ENCODE measurements at places on chromosomes 5 and 9. TPM values are rescaled to one million over a fixed set of nuclear protein-coding genes. Genes with fewer than 3 reads are reported as not detected.

GRCh38 chr5:63768221-63768620 is 194.0 kb downstream of the HTR1A start:
- DNase-seq = no peak

GRCh38 chr5:112201141-112201540 is 217.9 kb downstream of the EPB41L4A start:
- DNase-seq = no peak

- no peak for DNase-seq
Measured at GRCh38 chr5:58459146-58460001, 512 bp downstream of the PLK2 start.

GRCh38 chr9:69993110-69993509 is 50.5 kb upstream of the MAMDC2 start:
- DNase-seq = no peak

GRCh38 chr9:126146254-126147145 is 180.1 kb upstream of the MVB12B start:
- DNase-seq = peak; percentile 42

DNA sequence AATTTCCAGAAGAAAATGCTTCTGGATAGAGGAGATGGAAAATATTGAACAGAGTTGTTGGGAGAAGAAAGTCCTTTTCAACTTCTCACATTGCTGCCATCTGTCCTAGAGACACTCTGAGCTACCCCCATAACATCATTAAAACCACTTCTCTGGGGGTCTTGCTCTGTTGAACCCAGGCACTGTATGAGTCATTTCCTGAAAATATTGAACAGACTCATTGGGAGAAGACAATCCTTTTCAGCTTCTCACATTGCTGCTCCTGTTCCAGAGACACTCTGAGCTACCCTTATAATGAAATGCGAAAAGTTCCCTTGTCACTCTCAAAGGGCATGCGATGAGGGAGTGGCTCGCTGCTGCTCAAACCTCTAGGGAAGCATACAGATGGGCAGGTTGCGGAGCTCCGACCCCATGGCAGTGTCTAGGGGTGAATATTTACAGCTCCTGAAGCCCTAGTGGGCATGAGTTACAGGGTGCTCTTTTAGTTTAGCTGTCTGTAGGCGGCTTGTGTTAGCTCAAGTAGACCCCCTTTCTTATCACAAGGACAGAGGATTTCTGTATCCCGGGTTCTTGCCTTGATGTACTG is 90.7 kb downstream of the CDKN2A start:
- no peak for DNase-seq

DNA sequence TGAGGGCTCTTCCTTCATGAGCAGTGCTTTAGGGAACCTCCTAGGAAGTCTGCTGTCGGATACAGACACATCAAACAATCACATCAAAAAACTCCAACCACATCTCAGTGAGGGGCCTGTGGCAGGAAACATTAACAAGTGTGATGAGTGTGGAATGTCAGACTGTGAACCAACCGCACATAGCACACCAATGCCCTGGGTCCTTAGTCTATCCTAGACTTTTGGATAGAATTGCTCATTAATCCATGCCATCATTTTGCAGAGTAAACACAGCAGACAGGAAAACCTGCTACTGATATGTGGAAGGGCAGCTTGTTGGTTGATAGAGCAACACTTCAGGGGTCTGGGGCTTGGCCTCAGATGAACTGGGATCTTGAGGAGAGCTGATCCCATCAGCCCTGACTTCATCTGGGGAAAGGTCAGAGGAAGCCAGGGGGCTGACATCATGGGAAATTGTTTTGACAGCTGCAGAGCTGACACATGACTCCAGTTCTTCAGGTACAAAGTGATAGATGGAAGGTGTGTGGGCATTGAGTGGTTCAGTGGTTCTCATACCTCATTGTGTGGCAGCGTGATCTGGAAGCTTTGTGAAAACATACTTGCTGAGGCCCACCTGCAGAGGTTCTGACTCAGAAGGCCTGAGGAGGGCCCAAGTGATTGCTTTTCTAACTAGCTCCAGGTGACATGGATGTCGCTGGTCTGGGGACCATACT is 193.3 kb downstream of the DIRAS2 start:
- DNase-seq = no peak

- DNase-seq = no peak
Measured at GRCh38 chr9:88198341-88198807, 60.1 kb upstream of the SPATA31C2 start.

DNA sequence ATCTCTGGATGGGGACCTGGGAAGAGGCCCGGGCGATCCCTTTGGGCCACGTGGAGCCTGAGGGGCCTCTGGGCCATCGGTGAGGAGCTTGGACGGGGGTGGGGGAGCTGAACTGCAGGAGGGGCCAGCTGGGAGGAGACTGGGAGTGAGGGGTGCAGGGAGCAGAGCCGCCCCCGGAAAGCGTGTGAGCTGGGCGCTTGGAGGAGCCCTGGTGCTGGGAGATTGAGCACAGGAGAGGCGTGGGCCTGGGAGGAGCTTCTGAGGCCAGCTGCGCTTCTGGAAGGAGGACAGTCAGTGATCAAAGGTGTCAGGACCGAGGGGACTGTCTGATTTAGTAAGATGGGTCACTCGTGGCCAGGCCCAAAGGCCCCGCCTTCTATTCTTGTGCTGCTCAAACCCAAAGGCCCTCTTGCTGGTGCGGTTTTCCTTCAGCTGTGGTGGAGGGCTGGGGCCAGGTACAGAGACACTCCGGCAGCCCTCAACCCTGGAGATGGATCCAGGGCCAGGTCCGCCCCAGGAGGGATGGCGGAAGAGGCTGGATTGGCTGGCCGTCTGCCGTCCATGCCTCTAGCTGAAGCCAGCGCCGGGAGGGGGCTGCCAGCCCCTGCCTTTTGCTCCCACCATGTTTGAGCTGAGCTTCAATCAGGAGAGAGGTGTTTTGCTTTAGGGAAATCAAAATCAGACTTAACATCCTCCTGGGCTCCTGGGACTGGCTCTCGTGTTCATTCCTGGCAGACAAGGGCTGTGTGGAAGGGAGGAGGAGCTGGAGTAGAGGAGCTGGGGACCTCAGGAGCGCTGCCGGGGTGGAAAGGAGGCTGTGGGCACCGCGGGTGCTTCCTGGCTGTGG is 21.6 kb downstream of the NCS1 start:
- DNase-seq = no peak

DNA sequence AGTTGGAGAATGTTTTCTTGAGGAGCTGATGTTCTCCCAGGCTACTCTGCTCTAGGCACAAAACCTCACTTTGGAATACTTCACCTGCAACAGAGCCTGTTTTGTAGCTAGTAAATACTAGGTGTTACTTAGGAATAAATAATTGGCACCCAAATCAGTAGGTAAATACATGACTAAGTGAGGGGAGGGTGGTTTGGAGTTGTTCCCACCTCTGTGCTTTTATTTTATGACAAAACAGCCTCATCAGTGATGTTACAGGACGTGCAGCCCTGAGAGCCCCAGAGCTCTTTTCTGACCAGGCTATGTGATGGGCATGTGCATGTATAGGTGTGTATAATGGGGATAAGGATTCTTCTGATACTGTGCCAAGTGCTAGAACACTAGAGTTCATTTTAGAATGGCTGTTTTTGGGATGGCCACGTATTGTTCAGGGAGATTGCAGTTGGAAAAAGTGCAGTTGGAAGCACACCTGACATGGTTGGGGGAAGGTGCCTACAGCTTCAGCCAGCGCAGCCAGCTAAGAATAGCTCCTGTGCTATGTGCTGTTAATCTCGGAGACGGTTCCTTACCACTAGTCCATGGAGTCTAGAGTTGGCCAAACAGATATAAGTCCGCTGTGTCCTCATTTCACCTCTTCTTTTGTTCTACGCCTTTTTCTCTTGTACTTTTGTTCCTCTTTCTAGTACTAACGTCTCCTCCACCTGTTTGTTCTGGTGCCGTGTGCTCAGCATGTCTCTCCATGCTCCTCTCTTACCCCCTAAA is 284.7 kb downstream of the FANCC start:
- DNase-seq = no peak

DNA sequence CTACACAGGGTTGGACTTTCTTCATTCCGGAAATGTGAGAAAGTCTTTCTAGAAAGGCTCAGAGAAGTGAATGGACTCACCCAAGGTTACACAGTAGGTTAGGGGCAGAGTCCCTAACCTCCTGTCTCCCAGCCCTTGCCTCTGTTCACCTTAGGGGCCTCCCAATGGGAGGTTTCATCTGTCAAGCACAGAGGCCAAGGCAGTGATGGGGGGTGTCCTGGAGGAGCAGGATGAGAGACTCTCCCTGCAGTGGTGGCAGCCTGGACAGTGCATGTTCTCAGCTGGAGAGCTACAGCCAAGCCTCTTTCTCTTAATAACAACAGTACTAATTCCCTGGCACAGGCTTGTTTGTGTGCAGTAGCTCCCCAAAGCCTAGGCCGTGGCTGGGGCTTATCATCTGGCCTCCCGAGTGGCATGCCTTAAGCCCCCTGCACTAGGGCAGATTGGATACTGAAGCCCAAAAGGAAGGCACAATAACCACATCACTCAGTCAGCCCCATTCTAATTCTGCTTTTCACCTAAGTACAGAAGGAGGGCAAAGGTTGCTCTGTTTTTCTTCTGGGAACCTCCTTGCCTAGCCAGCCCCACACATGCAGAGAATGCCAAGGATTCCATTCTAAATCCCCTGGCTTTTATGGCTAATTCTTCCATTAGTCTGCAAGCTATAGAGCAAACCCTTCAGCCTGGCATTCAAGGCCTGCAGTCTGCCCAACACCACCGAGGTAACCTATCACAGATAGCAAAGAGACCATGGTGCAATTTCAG is 50.2 kb upstream of the XPA start:
- no peak for DNase-seq

DNA sequence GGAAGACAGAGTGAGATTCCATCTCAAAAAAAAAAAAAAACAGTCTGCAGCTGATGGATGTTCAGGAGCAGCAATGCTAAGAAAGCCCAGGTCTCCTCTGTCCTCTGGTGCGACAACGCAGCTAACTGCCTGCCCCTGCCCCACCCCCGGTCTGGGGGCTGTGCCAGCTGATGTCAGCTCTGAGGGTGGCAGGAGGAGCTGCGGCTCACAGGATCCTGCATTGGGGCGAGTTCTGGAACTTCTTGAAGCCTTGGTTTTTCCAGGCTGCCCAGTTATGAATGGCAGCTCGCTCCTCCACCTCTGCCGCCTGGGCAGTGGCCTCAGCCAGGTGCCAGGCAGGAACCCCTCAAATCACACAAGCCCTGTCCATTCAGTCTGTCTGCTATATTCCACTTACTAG is 113.5 kb downstream of the ROR2 start:
- DNase-seq = no peak

GRCh38 chr5:2888520-2889060 is 137.1 kb upstream of the IRX2 start:
- no peak for DNase-seq

DNA sequence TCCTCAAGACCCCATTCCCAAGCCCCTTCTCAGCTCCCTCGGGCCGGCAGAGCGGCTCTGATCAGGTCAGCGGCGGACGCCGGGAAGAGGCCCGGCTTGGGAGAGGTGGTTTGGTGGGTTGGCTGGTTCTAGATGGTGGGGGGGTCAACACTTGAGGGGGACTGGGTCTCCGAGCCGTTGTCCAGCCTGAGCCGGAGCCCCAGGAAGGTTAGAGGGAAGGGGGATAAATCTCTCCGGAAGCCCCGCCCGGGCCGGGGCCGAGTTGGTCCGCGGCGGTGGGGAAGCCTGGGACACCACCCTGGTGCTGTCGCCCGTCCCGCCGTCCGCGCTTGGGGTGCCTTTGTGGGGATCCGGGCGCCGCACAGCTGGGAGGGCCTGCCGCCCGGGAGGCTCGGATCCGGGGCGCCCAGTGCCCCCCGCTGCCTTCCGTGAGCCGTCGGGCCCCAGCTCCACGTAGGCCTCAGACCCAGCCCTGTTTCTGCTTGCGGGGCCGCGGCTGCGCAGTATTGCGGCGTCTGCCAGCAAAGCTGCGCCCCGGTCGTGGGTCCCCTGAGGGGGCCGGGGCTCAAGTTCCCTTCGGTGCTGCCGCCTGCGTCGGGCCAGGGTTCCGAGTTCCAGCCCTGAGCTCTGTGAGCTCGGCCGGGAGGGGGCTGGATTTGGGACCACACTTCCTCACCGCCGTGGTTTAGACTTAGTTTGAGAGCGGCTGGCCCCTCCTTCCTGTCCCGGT is 542 bp upstream of the TRIM52 start:
- DNase-seq = peak; percentile 53

DNA sequence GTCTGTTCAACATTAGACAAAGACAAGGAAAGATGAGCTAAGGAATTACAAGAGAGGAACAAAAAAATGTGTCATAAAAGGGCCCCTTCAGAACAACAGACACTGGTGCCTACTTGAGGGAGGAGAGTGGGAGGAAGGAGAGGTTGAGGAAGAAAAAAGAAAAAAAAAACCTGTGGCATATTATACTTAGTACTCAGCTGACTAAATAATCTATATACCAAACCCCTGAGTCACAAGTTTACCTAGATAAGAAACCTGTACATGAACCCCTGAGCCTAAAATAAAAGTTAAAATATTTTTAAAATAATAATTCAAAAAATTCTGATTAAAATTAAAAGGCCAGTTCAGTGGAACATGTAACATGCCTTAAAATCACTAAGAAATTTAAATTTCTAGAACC is 107.3 kb downstream of the MTREX start:
- DNase-seq = no peak

DNA sequence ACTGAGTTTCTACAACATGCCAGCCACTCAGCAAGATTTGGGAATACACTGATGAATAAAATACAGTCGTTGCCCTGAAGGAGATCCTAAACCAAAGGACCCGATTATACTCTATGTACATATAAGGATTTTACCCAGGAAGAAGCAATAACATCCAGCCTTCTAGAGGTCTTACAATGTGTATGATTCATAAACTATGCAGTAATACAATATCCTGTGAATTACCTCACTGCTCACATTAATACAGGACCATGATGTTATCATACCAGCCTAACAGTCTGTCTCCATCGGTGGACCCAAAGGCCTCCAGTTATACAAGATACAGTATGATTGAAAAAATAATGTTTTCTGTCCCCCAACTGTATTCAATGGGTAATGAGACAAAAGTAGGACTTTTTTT is 310.5 kb upstream of the TRPM3 start:
- no peak for DNase-seq

DNA sequence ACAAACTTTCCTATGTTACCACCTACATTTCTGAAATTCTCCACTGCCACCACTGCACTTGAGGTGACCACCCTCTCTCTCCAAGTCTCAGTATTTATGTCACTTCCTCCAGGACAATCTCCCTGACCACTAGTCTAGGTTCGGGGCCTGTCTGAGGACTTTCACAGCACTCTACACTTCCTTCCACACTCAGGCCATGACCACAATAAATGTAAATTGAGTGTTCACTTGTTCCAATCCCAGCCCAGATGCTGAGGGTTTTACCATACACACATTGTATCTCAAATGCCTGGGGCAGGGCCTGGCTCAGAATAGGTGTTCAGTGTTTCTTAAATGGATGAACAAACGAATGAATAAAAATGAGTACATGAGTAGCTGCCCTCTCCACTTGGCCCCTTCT is 26.9 kb upstream of the CCNG1 start:
- no peak for DNase-seq

Gene PCDHA9
- total RNA-seq = 1.4 TPM

Gene KCTD16
- 0.52 TPM for total RNA-seq

Gene CCDC171
- 7.2 TPM for total RNA-seq

Gene SOX30
- not detected for total RNA-seq

Gene PITX1
- not detected for total RNA-seq

Gene SUSD1
- total RNA-seq = 22.6 TPM

Gene DNAJA1
- total RNA-seq = 254 TPM

Gene LVRN
- 0.56 TPM for total RNA-seq

Gene C1QTNF3
- 8.7 TPM for total RNA-seq

Gene C5orf46
- not detected for total RNA-seq

Gene CNTNAP3B
- 9.4 TPM for total RNA-seq

Gene ADAMTS12
- 10.8 TPM for total RNA-seq

Measured in neural crest cell (in vitro differentiated cells).